Posterior cingulate gyrus (tissue), 11 donors: ENCODE measurements at places on chromosomes 4 and X.

DNA sequence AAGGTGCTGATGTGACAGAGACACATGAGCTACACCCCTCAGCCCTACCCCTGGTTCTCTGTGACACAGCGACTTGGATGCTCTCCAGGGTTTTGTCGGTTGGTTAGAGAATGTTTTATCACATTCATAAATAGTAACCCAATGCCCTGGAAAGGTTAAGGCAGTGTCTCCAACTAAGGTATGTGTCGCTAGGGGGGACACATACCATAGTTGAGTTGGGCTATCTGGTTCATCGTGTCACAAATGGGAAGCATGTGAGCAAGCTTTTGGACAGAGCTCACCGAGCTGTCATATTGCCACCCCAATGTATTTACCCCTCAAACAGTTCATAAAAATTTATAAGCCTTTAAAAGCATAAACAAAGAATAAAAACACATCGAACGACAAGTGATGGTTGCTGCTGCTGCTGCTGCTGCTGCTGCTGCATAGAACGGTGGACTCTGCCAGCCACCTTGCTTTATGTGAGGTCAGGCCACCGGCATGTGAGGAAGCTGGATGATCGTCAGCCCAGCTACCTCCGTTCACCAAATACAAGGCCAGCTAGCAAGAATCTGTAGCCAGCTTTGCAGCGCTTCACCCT lies 55.9 kb downstream of the STOX2 start:
- no peak for DNase-seq

DNA sequence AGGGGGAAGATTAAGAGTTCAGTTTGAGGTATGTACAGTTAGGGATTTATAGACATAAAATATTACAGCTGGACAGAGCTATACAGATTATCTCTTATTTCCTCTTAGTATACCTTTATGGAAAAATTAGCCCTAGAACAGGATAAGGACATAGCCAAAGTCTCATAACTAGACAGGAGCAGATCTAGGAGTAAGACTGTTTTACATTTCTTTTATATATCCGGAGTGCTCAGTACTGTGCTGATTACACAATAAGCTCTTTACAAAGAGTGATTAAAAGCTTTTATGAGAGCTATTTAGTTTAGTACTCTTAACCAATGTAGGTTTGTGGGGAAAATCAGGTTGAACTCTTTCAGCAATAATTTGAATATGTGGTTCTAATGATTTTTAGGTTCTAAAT lies 105.8 kb downstream of the TBX22 start:
- no peak for DNase-seq

GRCh38 chr4:76987685-76988084 lies 38.1 kb downstream of the SEPTIN11 start:
- DNase-seq, result no peak

- DNase-seq, result no peak
Measured at GRCh38 chr4:48064349-48064748, 47.8 kb downstream of the NIPAL1 start.

- no peak for DNase-seq
Measured at GRCh38 chr4:153595894-153596601, 88.0 kb upstream of the TLR2 start.

GRCh38 chrX:16573781-16574180 lies 76.2 kb upstream of the S100G start:
- no peak for DNase-seq
